ENCODE measurements at places on chromosomes 6 and 20.

- DNase-seq: no peak
Observed at GRCh38 chr6:137850816-137851602, 16.1 kb upstream of the TNFAIP3 start.

GRCh38 chr6:129744201-129744879 is 34.4 kb upstream of the ARHGAP18 start:
- DNase-seq: no peak

- DNase-seq: no peak
Observed at GRCh38 chr6:101013612-101014195, 132.6 kb upstream of the ASCC3 start.

DNA sequence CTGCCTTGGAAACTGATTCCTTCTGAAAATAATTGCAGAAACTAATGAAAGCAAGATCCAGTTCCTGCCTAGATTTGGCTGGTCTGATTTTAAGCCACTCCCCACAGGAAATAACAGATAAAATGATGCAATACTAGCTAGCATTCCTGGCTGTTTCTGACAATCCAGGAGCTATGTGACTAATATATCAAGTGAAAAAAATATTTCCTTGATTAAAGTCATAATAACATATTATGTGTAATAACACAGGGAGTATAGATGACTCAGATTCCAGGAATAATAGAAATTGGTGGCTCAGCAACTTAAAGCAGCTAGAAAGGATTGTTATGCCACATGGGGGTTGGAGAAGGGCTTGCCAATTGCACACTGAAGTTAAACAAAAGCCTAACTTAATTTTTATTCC is 182.7 kb upstream of the SALL4 start:
- DNase-seq: no peak

DNA sequence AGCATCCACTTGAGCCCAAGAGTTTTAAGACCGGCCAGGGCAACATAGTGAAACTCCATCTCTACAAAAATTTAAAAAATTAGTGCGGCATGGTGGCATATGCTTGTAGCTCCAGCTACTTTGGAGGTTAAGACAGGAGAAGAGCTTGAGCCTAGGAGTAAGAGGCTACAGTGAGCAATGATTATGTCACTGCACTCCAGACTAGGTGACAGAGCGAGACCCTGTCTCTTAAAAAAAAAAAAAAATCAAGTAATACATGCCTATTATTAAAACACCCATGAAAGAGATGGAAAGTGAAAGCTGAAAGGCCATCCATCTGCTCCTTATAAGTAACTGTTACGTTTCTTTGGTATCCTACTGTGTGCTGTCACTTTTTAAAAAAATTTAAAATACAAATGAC is 66.4 kb downstream of the FKBP5 start:
- no peak for DNase-seq

DNA sequence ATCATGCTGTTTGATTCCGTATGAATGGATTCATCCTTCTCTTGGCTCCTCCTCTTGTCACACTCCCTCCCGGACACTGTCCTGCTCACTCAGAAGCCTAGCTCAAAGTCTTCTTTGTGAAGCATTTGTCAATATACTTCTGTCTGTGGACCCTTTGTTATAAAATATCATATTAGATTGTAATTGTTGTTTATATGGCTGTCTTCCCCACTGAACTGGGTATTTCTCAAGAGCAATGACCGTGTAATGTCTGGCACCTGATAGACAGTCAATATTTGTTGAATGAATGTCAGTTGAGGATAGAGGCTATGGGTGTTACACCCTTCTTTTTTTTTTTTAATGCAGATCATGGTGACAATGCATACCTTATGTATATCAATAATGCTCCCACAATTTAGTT is 335.3 kb downstream of the SOX4 start:
- peak; percentile 47 for DNase-seq

GRCh38 chr6:119170103-119170446 is 91.6 kb upstream of the FAM184A start:
- DNase-seq: no peak

DNA sequence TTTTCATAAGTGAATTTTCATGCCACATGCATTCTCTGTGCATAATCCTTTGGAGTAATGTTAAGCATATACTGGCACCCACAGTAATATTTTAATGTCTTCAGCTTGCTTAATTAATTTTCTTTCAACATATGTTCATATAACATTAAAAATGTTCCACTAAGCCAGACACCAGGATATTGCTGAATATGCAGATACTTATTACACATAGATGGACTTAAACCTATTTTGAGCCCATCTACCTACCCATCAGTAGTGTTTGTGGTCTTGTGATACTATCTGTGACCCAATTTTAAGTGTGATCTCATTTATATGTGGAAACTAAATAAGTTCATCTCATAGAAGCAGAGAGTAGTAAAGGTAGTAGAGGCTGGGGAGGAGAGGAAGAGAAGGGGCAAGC is 379.5 kb upstream of the JAG1 start:
- DNase-seq: no peak

GRCh38 chr6:166343150-166343487 is 774 bp upstream of the SFT2D1 start:
- DNase-seq: no peak

- no peak for DNase-seq
Observed at GRCh38 chr20:63035603-63036185, 28.9 kb upstream of the BHLHE23 start.

- DNase-seq: no peak
Observed at GRCh38 chr6:105453968-105454367, 51.1 kb upstream of the PREP start.

- DNase-seq: no peak
Observed at GRCh38 chr20:57612916-57613315, 7.3 kb downstream of the ZBP1 start.

DNA sequence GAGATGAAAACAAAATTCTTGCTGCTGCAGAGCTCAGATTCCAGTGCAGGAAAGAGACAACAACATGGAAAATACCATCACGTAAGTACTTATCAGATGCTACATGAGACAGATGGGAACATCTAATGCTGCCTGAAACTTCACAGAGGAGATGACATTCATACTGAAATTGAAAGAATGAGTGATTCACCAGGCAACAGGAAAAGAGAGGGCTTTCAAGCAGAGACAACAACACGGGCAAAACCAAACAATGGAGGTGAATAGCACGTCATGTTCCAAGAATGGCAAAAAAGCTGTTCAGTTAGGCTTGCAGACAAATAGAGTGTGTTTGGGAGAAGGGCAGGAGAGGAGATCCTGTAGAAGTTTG is 39.3 kb downstream of the GTF2H5 start:
- no peak for DNase-seq

DNA sequence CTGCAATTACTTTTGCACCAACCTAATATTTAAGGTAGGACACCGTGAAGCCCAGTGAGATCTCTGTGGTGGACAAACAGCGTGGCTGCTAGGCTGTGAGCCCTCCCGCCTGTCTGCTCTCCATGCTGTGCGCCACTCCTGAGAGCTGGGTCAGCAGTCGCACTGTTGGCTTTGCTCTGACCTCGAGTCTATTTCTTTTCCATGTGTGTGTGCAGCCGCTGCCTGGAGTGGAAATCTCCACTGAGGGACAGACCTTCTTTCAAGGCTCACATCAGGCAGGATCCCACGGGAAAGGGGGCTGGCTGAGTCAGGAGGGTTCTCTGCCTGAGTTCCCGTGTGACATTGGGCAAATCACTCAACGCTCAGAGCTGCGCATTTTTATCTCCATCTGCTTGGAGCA is 27.1 kb downstream of the RIPOR3 start:
- no peak for DNase-seq

GRCh38 chr20:35307666-35308653 is 15.7 kb upstream of the FAM83C start:
- DNase-seq: no peak

DNA sequence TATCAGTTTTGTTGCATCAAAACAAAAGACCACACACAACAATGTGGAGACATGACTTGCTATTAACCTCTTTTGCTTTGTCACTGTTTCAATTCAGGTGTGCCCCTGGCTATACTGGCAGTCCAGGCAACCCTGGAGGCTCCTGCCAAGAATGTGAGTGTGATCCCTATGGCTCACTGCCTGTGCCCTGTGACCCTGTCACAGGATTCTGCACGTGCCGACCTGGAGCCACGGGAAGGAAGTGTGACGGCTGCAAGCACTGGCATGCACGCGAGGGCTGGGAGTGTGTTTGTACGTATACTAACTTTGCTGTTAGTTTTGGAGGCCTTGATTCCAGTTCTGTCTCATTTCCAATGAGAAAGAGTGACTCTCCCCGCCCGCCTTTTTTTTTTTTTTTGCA is 356.9 kb downstream of the ARHGAP18 start:
- DNase-seq: no peak

GRCh38 chr6:113690281-113691259 is 166.6 kb upstream of the MARCKS start:
- peak; percentile 55 for DNase-seq

GRCh38 chr6:49151461-49151860 is 311.6 kb downstream of the MMUT start:
- no peak for DNase-seq

GRCh38 chr6:96156425-96156824 is 140.7 kb downstream of the FUT9 start:
- DNase-seq: peak; percentile 39

DNA sequence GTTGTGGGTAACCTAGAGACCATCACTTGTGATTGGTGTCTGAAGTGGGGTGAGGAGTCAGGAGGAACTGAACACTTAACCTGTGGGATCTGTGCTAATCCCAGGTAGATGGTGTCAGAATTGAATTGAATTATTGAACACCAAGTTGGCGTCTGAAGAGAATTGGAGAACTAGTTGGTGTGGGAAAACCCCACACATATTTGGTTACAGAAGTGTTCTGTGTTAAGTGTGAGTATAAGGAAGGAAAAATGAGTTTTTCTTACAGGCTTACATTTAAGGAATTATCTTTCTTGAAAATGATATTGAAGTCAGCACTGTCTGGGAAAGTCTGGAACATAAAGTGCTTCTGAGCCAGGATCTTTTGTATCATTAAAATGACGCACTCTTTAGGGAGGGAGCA is 182.9 kb upstream of the ECI2 start:
- DNase-seq: no peak

DNA sequence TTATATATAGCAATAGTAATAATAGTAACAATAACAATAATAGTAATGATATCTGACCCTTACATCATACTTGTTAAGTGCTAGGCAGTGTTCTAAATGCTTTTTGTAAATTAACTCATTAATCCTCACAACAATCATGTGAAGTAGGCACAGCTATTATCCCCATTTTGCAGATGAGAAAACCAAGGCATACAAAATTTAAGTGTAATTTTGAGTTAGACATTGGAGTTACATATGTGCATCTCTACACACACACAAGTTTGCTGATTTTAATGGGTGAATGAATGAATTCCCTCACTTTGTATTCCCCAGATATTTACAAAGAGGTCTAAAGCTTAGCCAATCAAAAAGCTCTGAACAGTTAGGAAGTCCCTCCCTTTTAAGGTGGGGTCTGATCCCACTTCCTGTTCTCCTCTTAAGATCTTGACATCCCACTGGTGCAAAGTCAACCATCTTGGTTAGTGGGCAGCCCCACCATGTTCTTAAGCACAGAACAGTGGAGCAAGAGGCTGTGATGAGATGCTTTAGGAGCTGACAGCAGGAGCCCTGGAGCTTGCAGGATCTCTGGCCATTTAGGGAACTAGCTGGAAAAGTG is 85.3 kb upstream of the FOXP4 start:
- DNase-seq: no peak

All from T47D (cell line).